ENCODE measurements at places on chromosomes 1 and 21.

DNA sequence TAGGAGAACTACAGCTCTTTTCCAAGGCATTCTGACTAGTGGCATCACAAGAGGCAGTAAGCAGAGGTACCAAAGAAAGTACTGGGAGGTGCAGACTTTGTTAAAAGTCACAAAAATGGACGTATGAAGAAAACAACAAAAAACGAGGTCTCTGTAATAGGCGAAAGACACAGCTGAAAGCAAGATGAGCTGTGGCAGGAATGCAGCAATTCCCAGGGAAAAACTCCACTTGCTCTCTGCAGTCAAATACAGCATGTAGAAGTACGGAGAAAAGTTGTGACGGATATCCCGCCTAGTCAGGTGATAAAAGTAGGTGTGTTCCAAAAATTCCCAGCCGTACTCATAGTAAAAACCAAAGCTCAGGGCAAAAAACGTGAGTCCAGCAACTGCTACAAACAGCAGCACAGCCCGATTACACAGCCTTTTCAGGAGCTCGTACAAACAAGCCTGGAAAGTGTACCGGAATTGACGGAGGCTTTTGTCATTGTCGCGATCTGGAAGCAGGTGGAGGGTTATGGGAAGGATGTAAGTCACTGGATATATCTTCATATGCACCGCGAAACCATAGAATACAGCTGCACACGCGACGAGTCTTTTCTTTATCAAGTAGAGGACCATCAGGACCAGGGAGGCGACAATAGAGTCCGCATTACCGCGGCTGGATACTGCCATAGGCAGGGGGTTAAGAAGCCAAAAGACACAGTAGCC is 979 bp downstream of the PIGM start:
- no peak for DNase-seq

DNA sequence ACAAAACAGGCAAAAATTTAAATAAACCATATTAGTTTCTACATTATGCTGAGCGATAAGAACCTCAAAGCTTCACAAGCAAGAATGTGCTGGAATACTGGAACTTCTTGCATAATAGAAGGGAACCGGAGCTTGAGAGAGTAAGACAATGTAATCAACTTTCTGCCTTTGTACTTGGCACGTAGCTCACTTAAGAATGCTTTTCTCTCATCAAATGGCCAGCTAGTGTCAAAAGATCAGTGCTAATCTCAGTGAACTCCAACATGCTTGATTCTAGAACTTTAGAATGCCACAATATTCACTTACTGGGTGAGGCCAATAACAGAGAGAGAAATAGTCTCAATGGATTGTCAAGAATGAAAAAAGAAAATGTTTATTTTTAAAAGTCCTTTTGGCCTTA is 486.1 kb upstream of the LRRC7 start:
- no peak for DNase-seq

- no peak for DNase-seq
Measured at GRCh38 chr1:53735261-53735660, 3.7 kb downstream of the GLIS1 start.

DNA sequence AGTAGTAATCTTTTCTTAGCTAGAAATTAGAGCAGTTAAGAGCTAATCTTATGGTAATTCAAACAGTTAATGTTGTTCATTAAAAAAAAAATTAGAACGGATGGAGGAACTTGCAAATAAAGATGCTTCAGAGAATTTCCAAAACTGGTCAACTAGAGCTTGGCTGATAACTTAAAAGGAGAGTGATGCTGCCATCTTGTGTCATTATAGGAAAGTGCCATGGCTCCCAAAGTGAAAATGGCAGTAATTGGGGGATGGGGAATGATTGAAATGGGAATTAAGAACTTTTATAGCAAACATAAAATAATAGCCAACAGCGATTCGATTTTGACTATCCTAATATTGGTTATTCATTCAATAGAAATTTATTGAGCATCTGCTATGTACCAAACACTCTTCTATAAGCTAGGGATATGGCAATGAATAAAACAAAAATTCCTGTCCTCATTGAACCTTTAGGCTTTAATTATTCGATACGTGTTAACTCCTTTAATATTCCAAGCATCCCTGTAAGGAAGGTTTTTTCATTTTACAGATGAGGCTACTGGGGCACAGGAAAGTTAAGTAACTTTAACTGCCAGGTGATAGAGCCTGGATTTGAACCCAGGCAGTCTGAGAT is 5.7 kb upstream of the PLPP3 start:
- no peak for DNase-seq

DNA sequence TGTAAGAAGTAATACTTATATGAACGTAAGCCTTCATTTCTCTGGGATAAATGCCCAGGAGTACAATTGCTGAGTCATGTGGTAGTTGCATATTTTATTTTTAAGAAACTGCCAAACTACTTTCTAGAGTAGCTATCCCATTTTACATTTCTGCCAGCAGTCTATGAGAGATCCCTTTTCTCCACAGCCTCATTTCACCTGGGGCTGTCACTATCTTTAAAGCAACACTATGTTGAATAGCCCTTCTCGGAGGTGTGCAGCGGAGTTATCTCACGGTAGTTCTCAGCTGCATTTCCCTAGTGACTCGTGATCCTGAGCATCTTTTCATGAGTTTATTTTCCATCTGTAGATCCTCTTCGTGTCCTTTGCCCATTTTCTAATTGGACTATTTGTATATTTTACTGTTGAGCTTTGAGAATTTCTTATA is 93.4 kb downstream of the ADARB1 start:
- no peak for DNase-seq

- DNase-seq, result no peak
Measured at GRCh38 chr1:107842241-107842640, 122.7 kb downstream of the VAV3 start.

- DNase-seq, result no peak
Measured at GRCh38 chr1:42385283-42385682, 4.7 kb downstream of the RIMKLA start.

DNA sequence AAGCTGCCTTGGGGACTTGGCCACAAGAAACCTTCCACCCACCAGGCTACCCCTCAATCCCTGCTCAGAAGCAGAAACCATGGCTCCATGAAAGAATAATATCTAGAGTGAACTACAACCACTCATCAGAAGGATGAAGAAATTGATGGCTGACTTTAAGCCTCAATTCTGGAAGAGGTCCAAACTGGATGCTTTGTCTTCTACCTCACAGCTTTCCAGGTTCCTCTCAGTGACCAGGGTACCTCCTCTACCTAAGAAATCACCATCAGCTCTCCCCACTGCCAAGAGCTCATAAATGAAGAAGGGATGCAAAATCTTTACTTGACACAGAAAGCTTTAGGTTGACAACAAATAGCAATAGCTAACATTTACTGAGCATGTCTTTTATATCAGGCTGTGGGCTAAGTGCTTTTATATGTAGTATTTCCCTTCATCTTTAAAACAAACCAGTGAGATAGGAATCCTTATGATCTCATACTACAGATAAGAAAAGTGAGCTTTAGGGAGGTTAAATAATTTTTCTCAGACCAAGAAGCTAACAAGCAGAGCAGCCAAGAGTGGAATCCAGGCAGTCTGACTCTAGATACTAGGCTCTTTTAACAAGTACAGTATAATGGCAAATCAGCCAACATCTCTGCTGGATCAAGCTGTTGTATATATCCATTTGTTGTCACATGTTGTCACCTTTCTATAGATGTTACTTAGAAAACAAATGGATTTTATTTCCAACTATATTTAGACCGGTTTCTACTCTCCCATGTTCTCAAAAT is 243.0 kb upstream of the SGIP1 start:
- no peak for DNase-seq

- no peak for DNase-seq
Measured at GRCh38 chr1:70727886-70728489, 316.9 kb downstream of the CTH start.

DNA sequence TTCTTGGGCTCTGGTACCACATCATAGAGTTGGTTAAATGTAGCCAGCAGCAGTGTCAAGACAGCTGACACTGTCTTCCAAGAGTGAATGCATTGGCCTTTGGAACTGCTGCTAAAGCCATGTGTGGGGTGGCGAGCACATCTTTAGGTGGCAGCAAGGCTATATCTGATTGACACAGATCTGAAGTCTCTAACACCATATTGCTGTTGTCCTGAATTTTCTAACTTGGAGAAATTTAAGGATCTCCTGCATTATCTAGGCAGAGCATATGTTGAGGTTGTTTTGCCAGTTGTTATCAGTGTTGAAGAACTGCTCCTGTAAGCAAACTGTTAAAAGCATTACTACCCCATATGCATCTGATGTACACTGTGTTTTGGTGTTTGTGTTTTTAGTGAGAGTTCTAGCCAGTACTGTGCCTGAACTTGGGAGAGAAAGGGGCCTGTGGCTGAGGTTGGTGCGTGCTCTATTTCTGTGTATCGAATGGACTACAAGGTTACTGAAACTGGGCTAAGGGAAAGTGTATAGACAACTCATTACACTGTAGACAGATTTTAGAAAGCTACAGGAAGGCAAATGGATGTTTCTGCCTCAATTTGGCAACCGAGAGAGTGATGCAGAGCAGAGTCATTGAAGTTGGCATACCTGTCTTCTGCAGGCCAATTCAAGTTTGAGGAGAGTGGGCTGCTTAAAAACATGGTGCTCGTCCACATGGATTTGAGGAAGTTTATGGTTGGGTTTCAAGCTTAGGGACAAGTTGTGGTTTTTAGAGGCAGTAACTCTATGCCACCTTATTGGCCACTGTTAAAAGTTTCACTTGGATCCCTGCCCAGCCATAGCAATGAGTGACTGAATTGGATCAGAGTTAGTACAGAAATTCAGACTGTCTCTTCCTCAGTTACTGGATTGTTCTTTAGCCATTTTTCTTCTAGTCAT is 16.9 kb downstream of the DYRK3 start:
- no peak for DNase-seq
